ENCODE measurements at places on chromosomes 1 and 21. TPM values are rescaled to one million over a fixed set of nuclear protein-coding genes. Genes with fewer than 3 reads are reported as not detected.

The KRTAP10-4 gene
- not detected for total RNA-seq

The HYI gene
- total RNA-seq: 50.9 TPM

The PRKAA2 gene
- 7.1 TPM for total RNA-seq

The HSD11B1 gene
- 4.1 TPM for total RNA-seq

The OPRD1 gene
- not detected for total RNA-seq

The KCNQ4 gene
- total RNA-seq: 3.7 TPM

The HNRNPCL1 gene
- not detected for total RNA-seq

The TRIM46 gene
- 1.6 TPM for total RNA-seq

The OLIG2 gene
- total RNA-seq: not detected

The BATF3 gene
- 3.5 TPM for total RNA-seq

The RHD gene
- total RNA-seq: not detected

The WLS gene
- total RNA-seq: 186 TPM

The RGS18 gene
- total RNA-seq: 1.8 TPM

The FAM72C gene
- 0.42 TPM for total RNA-seq

The ANGPTL7 gene
- total RNA-seq: 1.4 TPM

The CLCA2 gene
- total RNA-seq: 2.6 TPM

The SMCP gene
- total RNA-seq: not detected

The RYR2 gene
- total RNA-seq: 5.5 TPM

The HSPG2 gene
- total RNA-seq: 298 TPM

The CELA2A gene
- total RNA-seq: 0.44 TPM
